Airway epithelial cell (primary cell): ENCODE measurements at places on chromosomes 4 and X. TPM values are rescaled to one million over a fixed set of nuclear protein-coding genes. Genes with fewer than 3 reads are reported as not detected.

VCX gene
- total RNA-seq = 0.63 TPM in 1 of 2 replicates, not detected in the other

RENBP gene
- total RNA-seq = 0.09 and 0.21 TPM in 2 replicates

ARHGAP36 gene
- not detected in 2 replicates for total RNA-seq

CT45A8 gene
- total RNA-seq = not detected in 2 replicates

PRDM5 gene
- 2.1 and 3.1 TPM in 2 replicates for total RNA-seq

PNCK gene
- total RNA-seq = 1.2 and 1.5 TPM in 2 replicates

USP11 gene
- 12.9 and 14.6 TPM in 2 replicates for total RNA-seq

UGT2B10 gene
- total RNA-seq = not detected in 2 replicates

DGAT2L6 gene
- total RNA-seq = not detected in 2 replicates

OCIAD1 gene
- total RNA-seq = 102 and 117 TPM in 2 replicates

PJA1 gene
- total RNA-seq = 26.2 and 29.8 TPM in 2 replicates

CT45A10 gene
- not detected in 2 replicates for total RNA-seq

BGN gene
- total RNA-seq = 0.56 TPM in 1 of 2 replicates, not detected in the other
